ENCODE measurements at places on chromosomes 6 and 20.

DNA sequence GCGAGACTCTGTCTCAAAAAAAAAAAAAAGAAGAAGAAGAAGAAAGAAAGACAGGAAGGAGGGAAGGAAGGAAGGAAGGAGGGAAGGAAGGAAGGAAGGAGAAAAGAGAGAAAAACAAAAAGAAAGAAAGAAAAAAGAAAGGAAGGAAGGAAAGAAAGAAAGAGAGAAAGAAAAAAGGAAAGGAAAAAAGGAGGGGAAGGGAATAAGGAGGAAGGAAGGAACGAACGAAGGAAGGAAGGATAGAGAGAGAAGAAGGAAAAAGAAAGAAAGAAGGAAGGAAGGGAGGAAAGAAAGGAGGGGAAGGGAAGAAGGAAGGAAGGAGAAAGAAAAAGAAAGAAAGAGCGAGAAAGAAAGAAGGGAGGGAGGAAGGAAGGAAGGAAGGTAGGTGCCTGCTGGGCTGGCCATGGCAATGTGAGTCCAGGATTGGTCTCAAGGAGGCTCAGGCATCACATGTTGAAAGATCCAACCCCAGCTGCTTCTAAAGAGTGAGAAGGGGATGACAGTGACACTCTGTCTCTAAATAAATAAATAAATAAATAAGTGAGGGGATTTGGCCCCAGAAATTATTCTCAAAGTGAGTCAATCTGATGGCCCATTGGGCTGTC is 24.3 kb upstream of the SRSF6 start:
- no peak for DNase-seq

- DNase-seq, result peak; percentile 15
Measured at GRCh38 chr6:143337201-143337949, 113.1 kb downstream of the ADAT2 start.

DNA sequence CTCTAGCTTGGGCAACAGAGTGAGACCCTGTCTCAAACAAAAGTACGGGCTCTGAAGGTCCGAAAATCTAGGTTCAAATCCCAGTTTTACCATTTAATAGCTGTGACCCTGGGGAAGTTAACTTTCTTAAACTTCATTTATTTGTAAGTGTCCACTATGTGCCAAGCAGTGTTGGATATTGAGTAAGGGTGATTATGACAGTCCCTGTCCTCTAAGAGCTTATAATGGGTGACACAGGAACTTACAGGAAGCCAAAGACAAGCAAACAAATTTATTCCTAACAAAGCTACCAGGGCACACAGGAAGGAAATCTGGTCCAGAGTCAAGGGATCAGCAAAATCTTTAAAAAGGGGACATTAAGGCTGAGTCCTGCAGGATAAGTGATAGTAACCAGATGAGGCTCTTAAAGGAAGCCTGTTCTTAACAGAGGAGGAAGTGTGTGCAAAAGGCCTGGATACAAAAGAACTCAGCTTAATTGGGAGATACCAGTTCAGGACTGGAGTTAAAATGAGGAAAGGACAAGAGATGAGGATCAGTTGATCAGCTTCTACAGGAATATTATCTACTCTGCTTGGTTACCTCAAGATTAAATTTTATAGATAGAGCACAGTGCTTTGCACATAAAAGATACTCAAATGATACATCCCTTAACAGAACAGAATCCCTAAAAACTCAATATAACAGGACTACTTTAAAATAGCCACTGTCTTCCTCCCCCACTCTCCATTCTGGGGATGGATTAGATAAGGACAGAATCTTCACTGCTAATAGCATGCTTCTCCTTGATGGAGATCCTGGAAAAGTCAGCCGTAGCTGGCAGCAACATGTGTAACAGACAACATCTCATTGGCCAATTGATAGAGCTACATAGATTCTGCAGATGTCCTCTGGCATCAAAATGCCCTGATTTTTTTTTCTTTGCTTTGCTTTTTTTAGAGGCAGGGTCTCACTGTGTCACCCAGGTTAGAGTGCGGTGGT is 6.1 kb downstream of the SNX3 start:
- DNase-seq, result no peak

DNA sequence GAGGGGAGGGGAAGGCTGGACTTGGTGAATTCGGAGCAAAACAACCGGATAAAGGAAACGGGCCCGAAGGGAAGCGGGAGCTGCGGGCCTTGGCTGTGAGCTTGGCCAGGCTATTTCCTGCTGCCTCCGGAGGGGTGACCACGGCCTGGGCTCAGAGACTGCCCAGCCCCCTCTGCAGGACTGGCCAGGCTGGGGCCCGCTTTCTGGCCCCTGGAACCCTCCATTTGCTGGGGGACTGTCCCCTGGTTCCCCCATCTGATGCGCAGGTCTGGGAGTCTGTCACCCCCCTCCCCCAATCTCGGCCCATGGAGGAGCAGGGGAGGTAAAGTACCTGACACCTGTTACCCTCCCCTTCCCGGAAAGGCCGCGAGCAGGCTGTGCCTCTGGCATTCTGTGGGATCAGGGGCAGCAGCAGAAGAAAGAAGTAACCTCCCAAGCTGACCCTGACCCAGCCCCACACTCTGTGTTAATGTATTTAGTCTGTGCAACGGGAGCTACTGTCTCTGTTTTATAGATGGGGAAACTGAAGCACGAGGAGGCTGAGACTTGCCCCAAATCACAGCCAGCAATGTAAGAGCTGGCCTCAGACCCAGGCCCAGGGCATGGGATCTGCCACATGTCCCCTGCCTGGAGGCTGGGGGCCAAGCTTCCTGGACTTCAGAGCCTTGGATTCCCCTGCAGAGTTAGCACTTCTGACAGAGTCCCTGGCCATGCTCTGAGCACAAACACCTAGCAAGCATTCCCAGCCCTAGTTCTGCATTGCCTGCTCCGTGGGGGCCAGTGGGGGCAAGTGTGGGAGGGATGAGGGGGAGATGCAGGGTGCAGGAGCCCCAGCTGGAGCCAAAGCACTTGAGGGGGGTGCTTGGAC is 3.5 kb downstream of the C20orf204 start:
- no peak for DNase-seq

All from Panc1 (cell line).